Articular chondrocyte of knee joint (primary cell): ENCODE measurements at places on chromosomes 6 and 20. TPM values are rescaled to one million over a fixed set of nuclear protein-coding genes. Genes with fewer than 3 reads are reported as not detected.

ZSCAN23 gene
- total RNA-seq = 2.5 and 5.9 TPM in 2 replicates

PTCHD4 gene
- 0.13 and 0.54 TPM in 2 replicates for total RNA-seq

IMPG1 gene
- not detected in 2 replicates for total RNA-seq

SGK2 gene
- total RNA-seq = 0.52 and 1.4 TPM in 2 replicates

AGPAT4 gene
- total RNA-seq = 23.2 and 24.0 TPM in 2 replicates

OR2B6 gene
- not detected in 2 replicates for total RNA-seq

GATA5 gene
- not detected in 2 replicates for total RNA-seq

C20orf141 gene
- 0.32 TPM in 1 of 2 replicates, not detected in the other for total RNA-seq

SOX18 gene
- 0.22 TPM in 1 of 2 replicates, not detected in the other for total RNA-seq

KCNB1 gene
- 6.1 and 6.7 TPM in 2 replicates for total RNA-seq

OR2H2 gene
- not detected in 2 replicates for total RNA-seq

MAP7 gene
- total RNA-seq = 0.78 and 1.4 TPM in 2 replicates

BFSP1 gene
- 1.3 and 2.8 TPM in 2 replicates for total RNA-seq

APOM gene
- 2.0 and 2.2 TPM in 2 replicates for total RNA-seq

ADGRB3 gene
- total RNA-seq = 0.11 and 0.13 TPM in 2 replicates

NAPB gene
- total RNA-seq = 13.1 and 13.3 TPM in 2 replicates

SLPI gene
- 11.7 and 12.4 TPM in 2 replicates for total RNA-seq

SLC22A7 gene
- total RNA-seq = not detected in 2 replicates

TMEM151B gene
- under 0.01 TPM in 2 replicates for total RNA-seq

KATNA1 gene
- total RNA-seq = 33.6 and 35.8 TPM in 2 replicates

DZANK1 gene
- total RNA-seq = 1.2 TPM in 2 replicates

STMND1 gene
- total RNA-seq = not detected in 2 replicates

IP6K3 gene
- not detected in 2 replicates for total RNA-seq

MAS1 gene
- not detected in 2 replicates for total RNA-seq

BYSL gene
- total RNA-seq = 9.0 and 12.3 TPM in 2 replicates

VNN1 gene
- 0.13 and 0.32 TPM in 2 replicates for total RNA-seq

LY6G6F gene
- total RNA-seq = not detected in 2 replicates

VGLL2 gene
- total RNA-seq = not detected in 2 replicates

MEP1A gene
- not detected in 2 replicates for total RNA-seq

PERP gene
- total RNA-seq = 28.5 and 34.5 TPM in 2 replicates

FAM217A gene
- total RNA-seq = not detected in 2 replicates

GABRR1 gene
- total RNA-seq = not detected in 2 replicates
